ENCODE measurements at places on chromosomes 1 and 21. TPM values are rescaled to one million over a fixed set of nuclear protein-coding genes. Genes with fewer than 3 reads are reported as not detected.

The MYOG gene
- not detected for total RNA-seq

The FCGR2B gene
- not detected for total RNA-seq

The SYNC gene
- total RNA-seq: 51.3 TPM

The BSND gene
- not detected for total RNA-seq

The PGLYRP3 gene
- total RNA-seq: not detected

The S100A7A gene
- not detected for total RNA-seq

The RAB7B gene
- total RNA-seq: 0.29 TPM

The MIXL1 gene
- total RNA-seq: not detected

The TFAP2E gene
- not detected for total RNA-seq

The HSD3B1 gene
- total RNA-seq: not detected

The GNAT2 gene
- not detected for total RNA-seq

The LAMC1 gene
- total RNA-seq: 190 TPM

The C4BPA gene
- total RNA-seq: not detected

The SPRR2G gene
- not detected for total RNA-seq

The BRINP2 gene
- total RNA-seq: not detected

The SLC45A3 gene
- 13.0 TPM for total RNA-seq

The NR1I3 gene
- not detected for total RNA-seq

The HTR1D gene
- total RNA-seq: 4.6 TPM

The SPRR2A gene
- not detected for total RNA-seq

The ATPAF1 gene
- total RNA-seq: 106 TPM

The PPP1R15B gene
- 34.5 TPM for total RNA-seq

The S100A2 gene
- total RNA-seq: 41.3 TPM

The AMY2B gene
- total RNA-seq: not detected

The ST6GALNAC5 gene
- 0.60 TPM for total RNA-seq

The MX2 gene
- total RNA-seq: 13.2 TPM

The C1QA gene
- total RNA-seq: not detected

The ZBTB8A gene
- 3.6 TPM for total RNA-seq

The OR10Z1 gene
- total RNA-seq: not detected

The VAMP3 gene
- total RNA-seq: 138 TPM

The OR2T33 gene
- not detected for total RNA-seq

The CD160 gene
- total RNA-seq: not detected

The GPATCH3 gene
- total RNA-seq: 5.0 TPM

The LRRC39 gene
- total RNA-seq: not detected

The C4BPB gene
- 11.1 TPM for total RNA-seq

The CGN gene
- 0.93 TPM for total RNA-seq

The PMF1 gene
- 210 TPM for total RNA-seq

The CBR1 gene
- total RNA-seq: 219 TPM

The PTGFR gene
- total RNA-seq: 11.0 TPM

The BMP8B gene
- total RNA-seq: 0.55 TPM

The LRRC7 gene
- 0.28 TPM for total RNA-seq

The EPHA8 gene
- total RNA-seq: not detected

The SWT1 gene
- 6.2 TPM for total RNA-seq

The HPDL gene
- total RNA-seq: not detected

The CLCA1 gene
- total RNA-seq: not detected

The VANGL2 gene
- total RNA-seq: 6.3 TPM

The TNFRSF8 gene
- total RNA-seq: not detected

The SLAMF9 gene
- total RNA-seq: not detected

The CFHR5 gene
- total RNA-seq: not detected

The OR2T11 gene
- total RNA-seq: not detected

The ECM1 gene
- total RNA-seq: 135 TPM

The KRTAP8-1 gene
- not detected for total RNA-seq

The GPR3 gene
- total RNA-seq: 0.50 TPM

The RGL1 gene
- total RNA-seq: 5.6 TPM

The EPHA10 gene
- not detected for total RNA-seq

The AMY1B gene
- total RNA-seq: not detected

The CDC20 gene
- total RNA-seq: 190 TPM
